Activated CD4-positive, alpha-beta T cell treated with anti-CD3 and anti-CD28 coated beads, Interleukin-2, amount 10 ng/mL, durations not matched to agents 24 days and 14 days (primary cell): ENCODE measurements at places on chromosomes 12 and 14. TPM values are rescaled to one million over a fixed set of nuclear protein-coding genes. Genes with fewer than 3 reads are reported as not detected.

The FAM181A gene
- total RNA-seq: not detected in 2 replicates

The ACAD10 gene
- total RNA-seq: 28.2 and 28.6 TPM in 2 replicates

The CCDC88C gene
- total RNA-seq: 79.7 and 89.9 TPM in 2 replicates

The ALDH1L2 gene
- 1.3 and 1.5 TPM in 2 replicates for total RNA-seq

The BTBD6 gene
- total RNA-seq: 39.8 and 40.1 TPM in 2 replicates

The CLECL1 gene
- 5.3 and 9.1 TPM in 2 replicates for total RNA-seq

The OR4M1 gene
- total RNA-seq: not detected in 2 replicates

The GDF3 gene
- total RNA-seq: not detected in 2 replicates

The GLIPR1L1 gene
- total RNA-seq: not detected in 2 replicates

The IL22 gene
- 2.4 and 3.1 TPM in 2 replicates for total RNA-seq

The LALBA gene
- total RNA-seq: not detected in 2 replicates

The DIO3 gene
- total RNA-seq: not detected in 2 replicates

The TSPAN9 gene
- 0.09 and 1.0 TPM in 2 replicates for total RNA-seq

The VRK1 gene
- 76.7 and 77.0 TPM in 2 replicates for total RNA-seq

The NR4A1 gene
- 55.0 and 57.7 TPM in 2 replicates for total RNA-seq

The KCNJ8 gene
- total RNA-seq: not detected in 2 replicates

The RHOJ gene
- total RNA-seq: not detected in 2 replicates

The LHX5 gene
- total RNA-seq: not detected in 2 replicates

The GALNT16 gene
- 0.05 TPM in 1 of 2 replicates, not detected in the other for total RNA-seq

The SIX1 gene
- 0.26 and 0.31 TPM in 2 replicates for total RNA-seq

The ABHD4 gene
- total RNA-seq: 9.7 and 10.3 TPM in 2 replicates

The ANG gene
- total RNA-seq: not detected in 2 replicates

The GZMH gene
- 24.3 and 25.2 TPM in 2 replicates for total RNA-seq

The CD163L1 gene
- total RNA-seq: not detected in 2 replicates

The FBRSL1 gene
- 91.3 and 96.1 TPM in 2 replicates for total RNA-seq

The ADCY6 gene
- total RNA-seq: 0.14 and 0.73 TPM in 2 replicates

The SIRT4 gene
- total RNA-seq: 1.1 and 2.5 TPM in 2 replicates

The CLEC1B gene
- not detected in 2 replicates for total RNA-seq

The OR6C6 gene
- not detected in 2 replicates for total RNA-seq

The KIF26A gene
- total RNA-seq: 0.24 and 0.26 TPM in 2 replicates
